ENCODE measurements at places on chromosomes 5 and 9.
A peak's percentile ranks its signal among the peaks of the same experiment; 100 is the strongest.

GRCh38 chr9:70791936-70792335, 329.5 kb downstream of the TRPM3 start:
- no peak for DNase-seq

GRCh38 chr9:4822057-4822456, 29.3 kb downstream of the RCL1 start:
- no peak for DNase-seq

DNA sequence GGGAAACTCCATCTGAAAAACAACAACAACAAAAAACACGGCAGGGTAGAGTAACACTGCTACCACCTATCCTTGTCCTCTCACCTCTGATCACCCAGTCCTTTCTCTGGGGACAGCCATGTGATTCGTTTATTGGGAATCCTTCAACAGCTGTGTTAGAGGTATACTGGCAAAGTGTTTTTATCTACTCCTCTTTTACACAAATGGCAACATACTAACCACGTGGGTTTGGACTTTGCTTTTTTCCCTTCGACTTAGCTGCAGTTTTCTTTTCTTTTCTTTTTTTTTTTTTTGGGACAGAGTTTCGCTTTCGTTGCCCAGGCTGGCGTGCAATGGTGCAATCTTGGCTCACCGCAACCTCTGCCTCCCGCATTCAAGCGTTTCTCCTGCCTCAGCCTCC, 11.2 kb upstream of the SET start:
- no peak for DNase-seq

- peak; percentile 60 for DNase-seq
Measured at GRCh38 chr9:70477146-70477745, 62.8 kb upstream of the KLF9 start.

DNA sequence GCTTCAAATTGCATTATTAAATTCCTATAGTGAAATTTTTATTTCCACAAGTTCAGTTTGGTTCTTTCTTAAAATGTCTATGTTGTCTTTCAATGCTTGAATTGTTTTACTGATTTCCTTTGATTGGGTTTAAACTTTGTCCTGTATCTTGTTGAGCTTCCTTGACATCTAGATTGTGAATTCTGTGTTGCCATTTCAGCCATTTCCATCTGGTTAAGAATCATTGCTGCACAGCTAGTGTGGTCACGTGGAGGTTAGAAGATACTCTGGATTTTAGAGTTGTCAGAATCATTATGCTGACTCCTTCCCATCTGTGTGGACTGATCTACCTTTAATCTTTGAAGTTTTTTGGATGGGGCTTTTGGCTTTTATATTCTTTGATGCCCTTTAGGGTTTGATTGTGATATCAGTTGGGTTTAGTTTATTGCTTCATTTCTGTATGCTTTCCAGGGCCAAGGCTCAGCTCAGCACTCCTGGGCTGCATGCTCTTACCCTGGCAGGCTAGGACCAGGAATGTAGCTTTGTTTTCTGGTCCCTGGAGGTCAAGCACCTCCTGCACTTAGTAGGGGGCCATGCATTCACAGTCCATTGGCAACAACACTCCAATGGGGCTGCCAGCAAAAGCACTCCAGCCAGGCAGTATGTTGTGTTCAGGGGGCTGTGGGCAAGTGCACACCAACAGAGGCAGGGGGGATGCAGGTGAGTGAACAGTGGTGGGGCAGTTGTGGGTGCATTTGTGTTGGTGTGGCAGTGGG, 141.4 kb downstream of the PRR16 start:
- no peak for DNase-seq
